ENCODE measurements at places on chromosomes 11 and 22. TPM values are rescaled to one million over a fixed set of nuclear protein-coding genes. Genes with fewer than 3 reads are reported as not detected.
A peak's percentile ranks its signal among the peaks of the same experiment; 100 is the strongest.

DNA sequence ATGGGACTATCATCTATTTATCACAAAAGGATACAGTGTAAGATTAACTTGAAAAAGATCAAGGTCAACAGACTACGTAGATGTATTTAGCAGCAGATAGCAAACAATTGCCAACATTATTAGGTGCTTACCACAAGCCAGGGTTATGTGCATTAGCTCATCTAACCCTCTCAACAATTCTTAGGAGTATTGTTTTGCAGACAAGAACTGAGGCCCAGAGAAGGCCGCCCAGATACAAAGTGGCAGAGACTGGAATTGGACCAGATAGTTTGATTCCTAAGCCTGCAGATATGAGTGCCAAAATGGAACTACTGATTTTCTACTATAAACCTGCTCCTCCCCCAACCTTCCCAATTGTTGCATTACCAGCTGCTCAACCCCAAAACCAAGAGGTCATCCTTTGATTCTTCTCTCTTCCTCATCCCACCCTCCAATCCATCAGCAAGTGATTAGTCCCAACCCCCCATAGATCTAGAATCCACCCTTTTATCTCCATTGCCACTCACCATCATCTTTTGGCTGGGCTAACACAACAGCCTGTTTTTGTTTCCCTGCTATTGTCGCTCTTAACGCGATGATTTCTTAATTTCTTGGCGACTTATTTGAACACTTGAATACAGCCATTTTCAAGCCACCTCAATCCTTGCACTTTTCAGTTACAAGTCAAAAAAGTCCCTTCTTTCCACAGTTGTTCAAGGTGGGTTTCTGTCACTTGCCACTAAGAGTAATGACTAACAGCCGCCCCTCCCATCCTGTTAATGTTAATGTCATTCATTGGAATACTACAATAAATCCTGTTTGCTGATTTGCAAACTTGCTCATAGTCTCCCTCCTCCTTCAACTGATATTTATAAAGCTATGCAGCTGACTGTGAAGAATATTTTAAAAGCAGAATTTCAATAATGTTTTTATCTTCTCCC is 2.7 kb downstream of the TMEM123 start:
- no peak for DNase-seq

DNA sequence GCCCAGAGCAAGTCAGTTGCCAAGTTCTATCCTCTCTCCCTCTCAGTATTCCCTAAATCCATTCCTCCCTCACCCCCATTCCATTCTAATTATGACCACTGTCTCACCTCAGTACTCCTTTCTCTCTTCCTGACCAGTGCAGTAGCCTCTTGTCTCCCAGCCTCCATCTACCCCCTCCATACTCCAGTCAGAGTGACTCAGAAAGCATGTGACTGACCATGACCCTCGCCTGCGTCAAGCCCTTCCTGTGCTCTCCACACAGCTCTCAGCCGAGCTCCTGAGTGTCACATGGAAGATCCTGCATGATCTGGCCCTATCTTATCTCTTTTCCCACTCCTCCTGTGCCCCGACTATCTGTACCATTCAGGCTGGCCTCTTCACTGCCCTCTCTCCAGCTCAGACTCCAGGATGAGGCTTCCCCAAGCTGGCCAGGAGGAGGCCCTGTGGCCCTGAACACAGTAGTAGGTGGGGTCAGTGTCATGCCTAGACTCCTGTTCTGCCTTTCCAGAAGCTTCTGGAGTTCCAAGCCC is 42.6 kb downstream of the NEU3 start:
- DNase-seq: no peak

- DNase-seq: no peak
Measured at GRCh38 chr22:46678785-46679700, 58.9 kb downstream of the GRAMD4 start.

DNA sequence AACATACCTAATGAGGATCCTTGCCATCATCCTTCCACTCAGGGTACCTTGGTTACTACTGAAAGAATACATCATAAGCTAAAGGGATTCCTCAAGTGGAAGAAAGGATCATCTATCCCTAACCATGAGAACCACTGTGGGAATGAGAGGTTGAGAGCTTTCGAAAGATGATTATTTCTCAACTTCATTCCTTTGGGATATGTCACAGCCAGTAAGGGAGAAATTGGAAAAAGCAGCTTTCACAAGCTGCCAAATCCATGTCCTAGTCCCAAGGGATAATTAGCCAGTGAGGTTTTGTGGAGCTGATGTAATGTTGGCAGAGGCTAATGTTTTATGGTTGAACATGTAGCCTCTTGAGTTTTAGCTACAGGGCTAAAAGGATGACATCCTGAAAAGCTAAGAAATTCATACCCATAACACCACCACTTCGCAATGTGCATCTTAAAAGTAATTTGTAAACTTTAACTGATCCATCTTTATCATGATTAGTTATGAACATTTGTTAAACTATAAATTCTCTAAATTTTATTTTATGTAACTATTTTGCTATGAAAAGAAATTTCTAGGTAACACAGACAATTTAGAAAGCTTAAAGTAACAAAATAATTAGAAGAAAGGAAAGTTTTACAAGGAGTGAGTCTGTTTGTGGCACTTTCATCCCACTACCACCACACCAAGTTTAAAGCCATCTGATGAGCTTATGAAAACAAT is 123.9 kb downstream of the MRTFA start:
- no peak for DNase-seq

DNA sequence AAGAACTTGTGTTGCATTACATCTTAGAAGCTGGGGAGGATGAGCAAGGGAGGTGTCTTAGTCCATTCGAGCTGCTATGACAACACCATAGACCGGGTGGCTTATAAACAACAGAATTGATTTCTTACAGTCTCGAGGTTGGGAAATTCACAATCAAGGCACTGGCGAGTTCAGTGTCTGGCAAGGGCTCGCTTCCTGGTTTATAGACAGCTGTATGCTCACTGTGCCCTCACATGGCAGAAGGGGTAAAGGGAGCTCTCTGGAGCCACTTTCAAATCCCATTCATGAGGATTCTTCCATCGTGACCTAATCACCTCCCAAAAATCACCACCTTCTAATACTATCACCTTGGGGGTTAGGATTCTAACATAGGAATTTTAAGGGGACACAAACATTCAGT is 150.0 kb upstream of the NECTIN1 start:
- DNase-seq: no peak

GRCh38 chr11:2179516-2179915 is 7.9 kb upstream of the TH start:
- no peak for DNase-seq

DNA sequence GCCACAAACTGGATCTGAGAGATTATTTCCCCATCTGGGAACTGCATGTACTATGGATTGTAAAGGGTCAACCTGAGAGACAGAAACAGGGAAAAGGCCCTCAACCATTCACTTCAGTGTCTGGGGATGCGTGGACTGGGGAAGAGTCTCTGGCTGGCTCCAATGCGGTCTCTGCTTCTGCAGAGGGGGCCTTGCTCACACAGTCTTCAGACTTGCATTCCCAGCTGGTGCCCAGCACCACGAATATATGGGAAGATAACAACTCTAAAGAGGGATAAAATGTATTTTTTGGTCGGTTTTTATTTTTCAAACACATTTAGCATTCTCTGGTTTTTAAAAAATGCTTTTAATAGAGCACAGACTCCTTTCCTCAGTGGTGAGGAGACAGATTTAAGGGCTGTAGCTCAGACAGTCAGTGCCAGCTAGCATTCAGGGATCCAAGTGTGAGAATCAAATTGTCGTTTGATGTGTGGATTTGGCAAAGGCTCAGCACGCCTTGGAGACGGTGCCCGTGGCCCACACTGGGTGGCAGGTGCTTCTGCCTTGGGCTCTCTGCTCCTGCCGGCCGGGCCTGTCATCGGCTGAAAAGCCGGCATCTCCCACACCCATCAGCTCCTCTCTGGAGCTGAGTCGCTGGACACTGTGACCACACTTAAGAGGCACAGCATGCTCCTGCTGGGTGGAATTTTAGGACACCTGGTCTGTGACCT is 8.0 kb upstream of the EFCAB6 start:
- DNase-seq: no peak

GRCh38 chr11:75214411-75214821 is 26.2 kb upstream of the TPBGL start:
- DNase-seq: peak; percentile 73

GRCh38 chr11:16252373-16252772 is 104.0 kb downstream of the SOX6 start:
- DNase-seq: no peak

Gene KCNQ1OT1
- total RNA-seq: 2.1 TPM

Gene UBQLNL
- total RNA-seq: 0.41 TPM

Gene RGL4
- not detected for total RNA-seq

Gene CLMP
- 43.7 TPM for total RNA-seq
